Activated CD8-positive, alpha-beta memory T cell treated with anti-CD3 and anti-CD28 coated beads for 1 hour (primary cell): ENCODE measurements at places on chromosomes 7 and 10.

- DNase-seq = no peak
Observed at GRCh38 chr10:45319702-45320101, 4.3 kb upstream of the OR13A1 start.

GRCh38 chr10:33754052-33754451 is 419.6 kb upstream of the NRP1 start:
- no peak for DNase-seq

- DNase-seq = no peak
Observed at GRCh38 chr10:80270887-80271286, 18.6 kb downstream of the MAT1A start.

DNA sequence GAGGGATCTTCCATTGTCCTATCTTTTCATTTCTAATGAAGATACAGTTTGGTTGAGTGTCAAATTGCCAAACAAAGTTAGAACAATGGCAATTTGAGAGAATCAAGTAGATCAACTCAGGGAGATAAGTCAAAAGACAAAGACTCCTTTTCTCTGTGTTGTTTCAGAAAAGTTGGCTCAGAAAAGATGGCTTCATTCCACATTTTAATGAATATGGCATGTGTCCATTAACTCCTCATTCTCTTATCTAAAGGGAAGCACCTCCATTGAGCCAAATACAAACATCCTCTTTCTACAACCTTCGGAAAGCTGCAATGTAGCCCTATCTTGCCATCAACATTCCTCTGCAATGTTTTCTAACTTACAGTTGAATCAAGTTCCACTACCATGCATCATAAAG is 939.0 kb upstream of the C7orf33 start:
- no peak for DNase-seq

DNA sequence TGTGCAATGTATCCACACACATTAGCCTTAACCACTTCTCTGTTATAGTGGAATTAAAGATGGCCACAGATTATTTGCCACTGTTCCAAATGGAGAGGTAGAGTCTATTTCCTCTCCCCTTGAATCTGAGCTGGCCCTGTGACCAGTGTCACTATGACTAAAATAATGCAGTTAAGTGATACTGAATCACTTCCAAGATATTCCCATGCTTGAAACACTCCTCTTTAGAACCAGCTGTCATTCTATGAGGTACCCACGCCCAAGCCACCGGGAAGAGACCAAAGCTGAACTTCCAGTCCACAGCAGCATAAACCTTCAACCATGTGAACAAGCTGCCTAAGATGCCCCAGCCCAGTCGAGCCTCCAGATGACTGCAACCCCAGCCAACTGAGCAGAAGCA is 2.1 kb upstream of the DHX32 start:
- no peak for DNase-seq

DNA sequence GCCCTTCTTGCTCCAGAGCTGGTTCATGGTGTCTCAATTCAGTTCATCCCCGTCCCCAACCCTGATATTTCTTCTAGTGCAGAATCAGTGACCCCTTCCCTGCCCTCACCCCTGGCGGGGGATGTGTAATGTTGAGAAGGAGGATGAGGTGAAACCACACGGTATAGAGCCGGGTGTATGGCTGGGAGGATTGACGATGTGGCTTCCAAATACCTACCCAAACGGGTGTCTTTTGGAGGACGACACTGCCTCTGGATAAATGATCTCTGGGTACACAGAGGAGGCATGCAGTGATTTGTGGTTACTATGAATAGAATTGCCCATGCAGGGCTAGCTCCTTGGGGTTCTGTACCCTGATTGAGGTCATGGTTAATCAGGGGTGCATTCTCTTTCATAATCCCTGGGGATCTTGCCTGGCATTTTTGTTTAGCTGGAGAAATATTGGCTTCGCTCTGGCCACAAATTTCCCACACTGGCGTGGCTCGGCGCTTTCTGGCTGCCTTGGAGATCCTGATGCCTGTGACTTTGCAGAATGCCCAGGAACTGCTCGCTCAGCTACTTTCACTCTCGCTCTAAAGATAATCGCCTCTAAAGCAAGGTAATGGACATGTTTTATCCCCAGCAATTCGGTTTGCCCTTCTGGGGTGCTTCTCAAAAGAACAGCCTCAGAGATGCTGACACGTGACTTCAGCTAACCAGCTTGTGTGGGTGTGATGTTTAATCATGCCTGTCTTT is 89.2 kb downstream of the RBM20 start:
- no peak for DNase-seq

GRCh38 chr7:105003872-105004510 is 10.0 kb upstream of the KMT2E start:
- DNase-seq = no peak

- no peak for DNase-seq
Observed at GRCh38 chr7:20350518-20350951, 19.8 kb downstream of the ITGB8 start.

DNA sequence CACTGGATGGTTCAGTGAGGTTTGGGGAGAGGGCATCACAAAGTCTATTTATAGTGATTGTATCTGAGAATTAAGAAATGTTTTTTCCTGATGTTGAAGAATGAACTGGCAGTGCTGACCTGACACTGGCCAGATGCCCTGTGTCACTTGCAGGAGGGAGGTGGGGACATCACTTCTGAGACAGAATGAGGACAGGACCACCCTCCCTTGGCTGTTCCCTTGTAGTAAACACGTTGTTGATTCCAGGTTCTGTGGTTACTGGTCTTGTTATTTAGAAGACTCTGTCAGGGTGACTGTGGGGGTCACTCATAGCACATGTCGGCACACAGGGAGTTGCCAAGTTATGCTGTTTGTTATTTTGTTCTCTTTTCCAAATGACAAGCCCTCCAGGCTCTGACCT is 126.4 kb downstream of the ADCY1 start:
- DNase-seq = no peak
